ENCODE measurements at places on chromosomes 6 and 20. TPM values are rescaled to one million over a fixed set of nuclear protein-coding genes. Genes with fewer than 3 reads are reported as not detected.

The RGL2 gene
- 28.3 TPM for total RNA-seq

The WFDC10B gene
- total RNA-seq, result not detected

GRCh38 chr6:126539022-126539421, 199.1 kb downstream of the CENPW start:
- no peak for DNase-seq

GRCh38 chr6:139927742-139928305, 553.4 kb upstream of the CITED2 start:
- no peak for DNase-seq

DNA sequence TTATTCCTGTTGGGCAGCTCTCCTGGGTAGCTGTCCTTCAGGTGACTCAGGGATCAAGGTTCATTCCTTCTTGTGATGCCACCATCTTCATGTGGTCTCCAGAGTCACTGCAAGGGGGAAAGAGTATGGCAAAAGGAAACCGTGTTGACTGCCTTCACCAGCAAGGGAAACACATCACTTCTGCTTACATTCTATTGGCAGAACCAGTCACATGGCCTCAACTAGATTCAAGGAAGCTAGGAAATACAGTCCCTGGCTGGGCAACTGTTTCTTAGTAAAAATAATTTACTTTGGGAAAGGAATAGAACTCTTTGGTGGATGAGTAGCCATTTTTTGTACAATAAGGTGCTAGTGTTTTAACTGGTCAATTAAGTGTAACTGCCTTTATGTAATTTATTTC, 5.3 kb downstream of the ANKRD6 start:
- DNase-seq, result no peak
